ENCODE measurements at places on chromosomes 12 and 14.

GRCh38 chr12:93846936-93847516, 169.9 kb downstream of the CRADD start:
- no peak for DNase-seq

GRCh38 chr12:84636801-84637290, 275.8 kb downstream of the SLC6A15 start:
- no peak for DNase-seq

GRCh38 chr14:55255979-55256378, 15.2 kb upstream of the FBXO34 start:
- DNase-seq = no peak

DNA sequence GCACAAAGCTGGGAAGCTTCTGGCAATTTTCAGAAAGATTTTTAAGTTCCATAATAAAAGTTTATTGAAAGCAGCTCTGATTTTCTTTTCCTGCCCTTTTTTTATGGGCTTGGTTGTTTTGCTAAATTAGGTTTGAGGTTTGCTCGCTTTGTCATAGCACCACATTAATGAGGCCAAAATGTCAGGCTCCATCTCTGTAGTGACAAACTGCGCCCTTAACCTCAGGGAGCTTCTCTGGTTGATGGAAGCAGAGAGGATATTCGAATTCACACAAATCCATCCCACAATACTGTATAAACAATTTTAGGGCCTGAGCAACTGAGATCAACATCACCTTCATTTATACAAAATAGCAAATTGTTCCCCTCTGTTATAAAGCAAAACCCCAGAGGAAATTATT, 342.6 kb upstream of the TMPO start:
- DNase-seq = no peak

DNA sequence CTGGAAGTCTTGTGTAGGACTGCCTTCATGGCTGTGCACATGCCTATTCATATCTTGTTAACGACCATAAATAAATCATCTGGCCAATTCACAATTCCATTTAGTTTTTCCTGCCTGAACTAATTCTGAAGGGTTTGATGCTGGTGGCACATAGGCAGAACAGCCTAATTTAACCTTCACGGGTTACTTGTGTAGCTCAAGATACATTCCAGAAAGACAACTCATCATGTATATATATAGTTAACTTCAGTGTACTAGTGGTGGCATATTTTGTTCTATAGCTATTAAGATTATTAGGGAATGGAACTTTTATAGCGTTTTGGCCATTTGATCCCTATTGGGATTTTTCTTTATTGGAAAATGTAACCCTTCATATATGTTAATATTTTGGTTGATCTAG, 31.4 kb downstream of the CFAP54 start:
- no peak for DNase-seq

DNA sequence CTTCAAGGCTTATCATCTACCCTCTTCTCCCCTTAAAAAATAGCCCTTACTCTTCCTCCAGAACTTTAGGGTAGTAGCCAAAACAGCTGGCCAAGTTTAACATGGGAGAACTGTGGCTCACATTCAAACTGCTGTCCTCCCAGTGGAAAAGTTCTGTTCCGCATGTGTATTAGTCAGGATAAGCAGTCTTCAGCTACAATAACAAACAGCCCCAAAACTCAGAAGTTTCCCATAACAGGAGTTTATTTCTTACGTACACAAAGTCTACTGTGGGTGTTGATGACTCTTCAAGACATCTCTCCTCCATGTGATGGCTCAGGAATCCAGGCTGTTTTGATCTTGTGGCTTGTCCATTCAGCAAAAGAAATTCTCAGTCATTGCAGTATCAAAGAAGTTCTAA, 35.5 kb downstream of the MYO1H start:
- DNase-seq = no peak

DNA sequence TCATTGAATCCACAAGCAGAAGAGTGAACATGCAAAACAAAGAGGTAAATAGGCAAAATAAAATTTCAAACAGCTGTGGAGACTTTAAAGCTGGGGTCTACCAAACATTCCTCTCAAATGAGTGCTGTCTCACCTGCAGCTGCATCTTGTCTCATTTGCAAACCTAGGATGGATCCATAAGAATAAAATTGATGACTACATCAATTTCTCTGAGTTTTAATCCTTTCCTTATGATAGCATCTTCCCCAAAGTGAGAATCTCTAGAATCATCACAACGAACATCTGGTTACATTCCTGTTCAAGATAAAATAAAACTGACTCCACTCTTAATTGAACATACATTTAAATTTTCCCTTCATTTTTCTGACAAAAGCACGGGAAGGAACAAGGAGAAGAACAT, 18.2 kb downstream of the SSTR1 start:
- no peak for DNase-seq

- no peak for DNase-seq
These were observed 36.3 kb upstream of the STK38L start for GRCh38 chr12:27207615-27208413.

- no peak for DNase-seq
These were observed 271.0 kb downstream of the APAF1 start for GRCh38 chr12:98916106-98916505.

DNA sequence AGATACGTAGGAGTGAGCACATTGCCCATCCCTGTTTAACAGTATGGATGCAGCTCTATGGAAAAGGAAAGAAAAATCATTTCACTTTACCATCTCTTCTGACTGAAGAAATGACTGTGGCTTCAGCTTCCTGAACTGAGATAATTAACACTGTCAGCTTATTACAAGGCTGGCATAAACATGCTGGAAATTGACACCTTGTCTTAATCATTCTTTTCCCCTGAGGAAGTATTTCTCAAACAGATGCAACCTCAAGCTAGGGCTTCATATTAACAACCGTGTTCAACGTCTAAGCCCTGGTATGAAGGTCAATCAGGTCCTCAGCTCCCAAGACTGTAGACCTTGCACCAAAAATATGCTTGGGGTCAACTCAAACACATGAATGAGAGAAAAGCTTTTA, 25.0 kb downstream of the RERG start:
- DNase-seq = no peak
